ENCODE measurements at places on chromosomes 3 and 15. TPM values are rescaled to one million over a fixed set of nuclear protein-coding genes. Genes with fewer than 3 reads are reported as not detected.

The NLGN1 gene
- 61.0 TPM for total RNA-seq

The MLF1 gene
- 18.7 TPM for total RNA-seq

The CMTM8 gene
- 0.49 TPM for total RNA-seq

The CNTN6 gene
- total RNA-seq: 10.8 TPM

The CAND2 gene
- 10.6 TPM for total RNA-seq

The FANCD2OS gene
- total RNA-seq: not detected

The TM4SF4 gene
- not detected for total RNA-seq

The GPR149 gene
- 1.7 TPM for total RNA-seq

The RYR3 gene
- total RNA-seq: 12.5 TPM

The IL5RA gene
- total RNA-seq: 0.49 TPM

The ITIH4 gene
- total RNA-seq: 2.2 TPM

The HRG gene
- total RNA-seq: not detected

The GATA2 gene
- total RNA-seq: 0.74 TPM

The CILP gene
- total RNA-seq: 0.25 TPM

The TRIM71 gene
- 2.5 TPM for total RNA-seq

The SLC15A2 gene
- total RNA-seq: 9.3 TPM

The SLC28A2 gene
- not detected for total RNA-seq

The PRICKLE2 gene
- total RNA-seq: 78.7 TPM

The BOC gene
- 8.1 TPM for total RNA-seq

The CLSTN2 gene
- 18.4 TPM for total RNA-seq

The MESP2 gene
- not detected for total RNA-seq

The TLR9 gene
- not detected for total RNA-seq

The MAP1A gene
- 35.2 TPM for total RNA-seq

The C3orf70 gene
- total RNA-seq: 27.5 TPM

The MUC4 gene
- under 0.01 TPM for total RNA-seq

The CPLX3 gene
- total RNA-seq: 0.49 TPM

The RSRC1 gene
- total RNA-seq: 30.7 TPM

The NANOGP8 gene
- 0.25 TPM for total RNA-seq

The C3orf22 gene
- total RNA-seq: not detected

The TM4SF18 gene
- 3.7 TPM for total RNA-seq

The PSMD2 gene
- 207 TPM for total RNA-seq

The TMIE gene
- 2.0 TPM for total RNA-seq
